ENCODE measurements at places on chromosomes 16 and 17.

DNA sequence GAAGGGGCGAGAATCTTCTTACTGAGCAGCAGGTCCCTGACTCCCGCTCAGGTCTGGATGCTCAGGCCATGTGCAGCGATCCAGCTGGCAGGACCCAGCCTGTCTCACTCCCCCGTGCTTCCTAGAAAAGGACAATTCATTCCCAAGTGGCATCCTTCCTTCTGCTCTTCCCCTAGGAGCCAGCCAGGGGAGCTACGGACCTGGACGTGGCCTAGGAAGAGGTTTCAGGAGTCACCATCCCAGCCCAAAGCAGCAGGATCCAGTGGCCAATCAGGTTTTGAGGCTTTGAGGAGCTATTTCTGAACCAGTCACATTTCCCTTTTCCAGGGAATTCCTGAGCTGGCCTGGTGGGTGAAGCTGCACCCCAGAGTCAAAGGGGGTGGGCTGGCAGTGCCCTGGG lies 7.8 kb upstream of the CD79B start:
- DNase-seq = no peak

DNA sequence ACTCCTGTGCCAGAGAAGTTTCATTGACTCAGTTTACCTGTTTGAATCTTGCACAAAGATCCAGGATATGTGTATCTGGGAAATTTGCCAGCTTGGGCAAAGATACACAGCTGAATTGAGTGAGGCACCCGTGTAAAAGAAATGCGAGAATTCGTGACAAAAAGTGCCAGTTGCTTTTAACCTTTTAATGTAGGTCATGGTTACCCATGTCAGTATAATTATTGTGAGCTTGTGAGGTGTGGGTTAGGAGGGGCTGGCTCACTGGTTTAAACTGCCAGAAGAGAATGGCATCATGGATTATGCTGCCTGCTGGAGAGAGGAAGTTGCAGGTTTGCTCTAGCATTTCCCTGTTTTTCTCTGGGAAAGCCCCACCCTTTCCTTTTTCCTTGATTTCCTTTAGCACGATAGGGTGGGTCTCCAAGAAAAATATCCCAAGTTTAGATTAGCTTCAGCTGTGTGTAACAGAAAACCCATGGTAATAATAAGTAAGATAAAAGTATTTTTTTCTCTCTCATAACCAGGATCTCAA lies 24.8 kb upstream of the NDRG4 start:
- no peak for DNase-seq

DNA sequence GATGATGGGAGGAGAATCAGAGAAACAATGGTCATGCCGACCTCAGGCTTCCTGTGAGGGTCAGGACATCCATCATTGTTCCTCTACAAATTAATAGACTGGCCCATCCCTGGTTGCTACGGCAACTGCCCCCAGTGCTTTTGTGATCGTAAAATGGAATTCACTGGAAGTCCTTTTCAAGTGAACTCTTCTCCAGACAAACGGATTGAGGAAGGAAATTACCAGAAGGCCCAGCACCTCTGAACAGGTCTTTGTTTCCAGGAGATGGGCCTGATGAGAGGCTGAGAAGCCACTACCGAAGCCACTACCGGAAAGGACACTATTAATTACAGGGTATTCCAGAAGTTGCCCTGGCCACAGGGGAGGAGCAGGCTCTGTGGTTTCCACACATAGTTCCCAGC lies 126.0 kb downstream of the MGAT5B start:
- DNase-seq = no peak

GRCh38 chr17:79619636-79620206 lies 8.9 kb upstream of the RBFOX3 start:
- no peak for DNase-seq

DNA sequence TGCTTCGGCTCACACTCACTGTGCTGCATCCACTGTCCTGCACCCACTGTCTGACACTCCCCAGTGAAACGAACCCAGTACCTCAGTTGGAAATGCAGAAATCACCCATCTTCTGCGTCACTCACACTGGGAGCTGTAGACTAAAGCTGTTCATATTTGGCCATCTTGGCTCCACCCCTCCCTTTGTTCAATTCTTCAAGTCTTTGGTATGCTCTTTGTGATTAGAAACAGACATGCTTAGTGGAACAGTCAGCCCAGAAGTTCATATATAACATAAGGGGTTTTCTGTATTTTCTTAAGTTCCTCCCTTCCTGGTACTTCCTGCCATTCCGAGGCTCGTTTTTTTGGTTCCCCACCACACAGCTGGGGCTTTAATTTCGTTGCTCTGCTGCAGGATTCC lies 398.5 kb upstream of the DYNLRB2 start:
- DNase-seq = no peak

DNA sequence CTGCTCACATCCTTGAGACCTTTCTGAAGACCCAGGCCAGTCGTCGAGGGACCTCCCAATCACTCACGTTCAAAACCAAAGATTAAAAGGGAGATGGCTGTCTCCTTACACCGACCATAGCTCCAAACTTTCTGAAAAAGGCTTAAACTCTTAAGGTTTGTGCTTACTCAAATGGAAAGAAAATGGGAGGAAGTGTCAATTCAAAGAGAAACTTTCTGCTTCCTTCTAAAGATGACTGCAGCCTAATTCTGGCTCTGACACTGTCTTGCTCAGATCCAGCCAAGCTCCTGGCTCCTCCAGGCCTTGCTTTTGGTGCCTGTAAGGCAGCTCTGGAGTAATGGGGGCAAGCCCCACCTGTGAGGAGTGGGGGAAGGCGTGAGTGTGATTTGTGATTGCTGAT lies 54.9 kb upstream of the WSB1 start:
- DNase-seq = no peak

- DNase-seq = no peak
Observed at GRCh38 chr17:50209472-50210239, 8.2 kb upstream of the COL1A1 start.

GRCh38 chr17:69608808-69609472 lies 194.4 kb downstream of the MAP2K6 start:
- no peak for DNase-seq

GRCh38 chr16:63804126-63804525 lies 1317.7 kb downstream of the CDH11 start:
- no peak for DNase-seq

DNA sequence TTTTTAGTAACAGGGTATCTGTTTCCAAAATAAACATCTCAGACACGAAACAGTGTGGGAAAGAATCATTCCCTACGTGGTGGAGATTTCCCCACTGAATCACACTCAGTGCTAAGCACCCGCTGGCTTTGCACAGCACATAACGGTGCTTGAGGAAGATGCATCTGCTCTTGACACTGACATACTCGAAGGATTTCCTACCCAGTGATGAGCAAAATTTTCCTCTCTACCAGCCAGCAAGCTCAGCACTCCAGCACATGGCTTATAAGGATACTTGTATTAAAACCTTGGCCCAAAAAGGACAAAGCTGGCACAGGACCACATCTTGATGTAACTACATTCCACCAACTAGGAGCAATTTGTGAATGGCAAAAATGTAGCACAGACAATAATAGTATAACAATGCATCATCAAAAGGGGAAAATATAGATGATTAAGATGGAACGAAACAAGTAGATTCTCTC lies 59.0 kb downstream of the ANKFY1 start:
- DNase-seq = no peak

DNA sequence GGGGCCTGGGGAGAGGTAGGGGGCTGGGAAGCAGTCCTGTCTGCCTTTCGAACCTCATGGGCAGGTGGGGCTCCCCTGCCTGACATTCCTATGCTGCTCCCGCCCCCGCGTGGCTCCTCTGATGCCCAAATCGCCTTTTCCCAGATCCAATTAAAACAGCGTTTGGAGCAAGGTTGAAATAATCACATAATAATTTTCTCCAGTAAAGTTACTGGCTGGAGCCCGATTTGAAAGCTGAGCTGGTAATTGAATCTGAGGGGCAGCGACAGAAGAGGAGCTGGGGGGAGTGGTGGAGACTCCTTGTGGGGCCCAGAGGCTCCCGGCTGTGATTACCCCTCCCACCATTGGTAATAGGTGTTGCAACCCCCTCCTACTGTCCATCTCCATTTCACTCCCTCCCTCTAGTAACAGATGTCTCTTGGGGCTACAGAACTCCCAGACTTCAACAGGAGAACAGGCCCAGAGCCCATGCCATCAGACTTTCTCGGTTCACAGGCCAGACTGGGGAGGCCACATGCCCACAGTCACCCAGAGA lies 38.9 kb upstream of the C1QL1 start:
- no peak for DNase-seq

DNA sequence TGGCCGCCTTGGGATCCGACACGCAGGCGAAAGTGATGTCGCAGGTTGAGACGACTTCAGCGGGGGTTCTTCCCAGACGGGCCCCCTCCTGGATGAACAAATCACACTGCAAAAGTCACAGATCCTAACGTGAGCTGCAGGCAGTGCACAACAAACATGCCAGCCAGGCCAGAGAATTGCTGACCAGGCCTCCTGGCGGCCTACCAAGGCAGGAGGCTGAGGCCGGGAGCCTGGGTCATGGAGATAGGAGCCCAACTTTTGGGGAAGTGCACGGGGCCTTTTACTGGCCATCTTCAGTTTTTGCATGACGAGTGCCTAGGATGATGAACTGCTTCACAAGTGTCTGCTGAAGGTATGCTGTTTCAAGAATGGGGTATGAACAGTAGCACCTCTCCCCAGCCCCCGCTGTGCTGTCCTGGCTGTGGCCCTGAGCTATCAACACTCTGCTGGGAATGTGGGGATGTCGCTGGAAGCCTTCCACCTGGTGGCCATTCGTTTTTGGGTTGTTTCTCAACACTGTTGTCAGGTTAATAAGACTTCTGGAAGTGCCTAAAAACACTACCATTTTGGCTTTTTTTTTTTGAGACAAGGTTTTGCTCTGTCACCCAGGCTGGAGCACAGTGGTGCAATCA lies 12.2 kb upstream of the ROGDI start:
- DNase-seq = no peak

GRCh38 chr16:55367301-55367811 lies 43.4 kb downstream of the IRX6 start:
- DNase-seq = no peak

- DNase-seq = no peak
Observed at GRCh38 chr17:53134548-53134947, 688.2 kb upstream of the KIF2B start.

DNA sequence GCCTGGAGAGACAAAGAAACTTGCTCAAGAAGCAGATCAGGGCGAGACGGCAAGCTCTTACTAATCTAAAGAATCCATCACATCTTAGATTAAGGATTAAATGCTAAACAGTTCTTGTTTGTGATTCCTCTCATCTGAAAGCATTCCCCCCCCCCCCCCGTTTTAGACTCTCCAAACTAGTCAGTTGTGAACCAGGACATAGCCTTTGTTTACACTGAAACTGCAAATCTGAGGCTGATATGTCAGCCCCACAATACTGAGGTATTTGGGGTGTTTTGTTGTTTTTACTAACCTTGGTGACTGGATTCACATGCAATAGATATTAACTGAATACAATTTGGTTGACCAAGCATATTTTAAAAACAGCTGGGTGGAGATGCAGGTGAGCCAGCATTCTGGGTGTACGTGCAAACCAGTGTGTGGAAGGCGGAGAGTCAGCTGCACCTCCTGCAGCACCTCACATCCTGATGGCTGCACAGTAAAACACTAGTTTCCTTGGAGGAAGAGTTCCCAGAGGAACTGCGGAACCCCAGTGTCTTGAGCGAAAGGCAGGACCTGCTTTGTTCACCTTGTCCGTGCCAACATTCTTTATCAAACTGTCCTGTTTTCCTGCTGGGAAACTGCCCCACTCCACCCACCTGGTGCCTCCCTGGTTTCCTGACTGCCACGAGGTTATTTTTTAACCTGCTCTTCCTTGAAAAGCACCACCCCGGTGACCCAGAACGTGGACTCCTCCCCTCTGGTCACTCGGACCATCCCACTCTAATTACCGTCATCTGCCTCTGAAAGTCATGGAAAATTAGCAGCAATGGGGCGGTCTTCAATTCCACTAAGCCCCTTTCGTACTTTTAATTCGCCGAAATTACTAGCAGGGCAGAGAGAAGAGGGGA lies 1.2 kb upstream of the YPEL2 start:
- no peak for DNase-seq

GRCh38 chr16:19102187-19102872 lies 11.4 kb upstream of the ITPRIPL2 start:
- DNase-seq = no peak

DNA sequence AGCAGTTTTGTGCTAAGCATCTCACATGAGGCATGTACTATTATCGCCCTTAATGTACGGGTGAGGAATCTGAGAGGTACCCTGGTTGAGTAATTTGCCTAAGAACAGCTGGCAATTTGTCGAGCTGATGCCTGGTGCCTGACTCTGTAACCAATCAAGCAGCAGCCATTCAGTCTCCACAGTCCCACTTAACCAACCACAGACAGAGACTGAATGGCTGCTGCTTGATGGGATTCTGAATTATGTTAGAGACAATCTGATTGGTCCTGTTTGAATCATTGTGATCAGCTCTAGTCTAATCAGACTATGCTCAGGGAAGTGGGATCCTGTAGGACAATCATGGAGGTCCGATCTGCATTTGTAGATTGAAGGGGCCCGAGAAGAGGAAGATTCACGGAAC lies 447.0 kb downstream of the SHISA9 start:
- DNase-seq = no peak

- no peak for DNase-seq
Observed at GRCh38 chr16:60073376-60073775, 1339.3 kb upstream of the GOT2 start.

DNA sequence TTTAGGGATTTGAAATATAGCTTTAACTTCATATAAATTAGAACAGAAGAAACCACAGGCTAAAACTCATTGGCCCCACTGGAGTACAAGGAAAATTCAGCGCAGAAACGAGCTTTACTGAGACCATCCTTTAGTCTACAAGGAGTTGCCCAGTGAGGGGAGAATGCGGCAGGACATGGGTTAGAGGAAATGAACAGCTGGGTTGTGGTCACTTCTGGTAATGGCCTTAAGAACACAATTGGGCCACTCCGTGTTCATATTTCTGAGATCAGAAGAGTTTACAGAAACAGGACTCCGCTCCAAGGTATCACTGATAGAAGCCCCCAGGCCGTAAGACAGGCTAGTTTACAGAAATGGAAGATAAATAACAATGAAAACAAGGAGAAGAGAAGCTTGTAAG lies 188.3 kb downstream of the ZFHX3 start:
- no peak for DNase-seq

DNA sequence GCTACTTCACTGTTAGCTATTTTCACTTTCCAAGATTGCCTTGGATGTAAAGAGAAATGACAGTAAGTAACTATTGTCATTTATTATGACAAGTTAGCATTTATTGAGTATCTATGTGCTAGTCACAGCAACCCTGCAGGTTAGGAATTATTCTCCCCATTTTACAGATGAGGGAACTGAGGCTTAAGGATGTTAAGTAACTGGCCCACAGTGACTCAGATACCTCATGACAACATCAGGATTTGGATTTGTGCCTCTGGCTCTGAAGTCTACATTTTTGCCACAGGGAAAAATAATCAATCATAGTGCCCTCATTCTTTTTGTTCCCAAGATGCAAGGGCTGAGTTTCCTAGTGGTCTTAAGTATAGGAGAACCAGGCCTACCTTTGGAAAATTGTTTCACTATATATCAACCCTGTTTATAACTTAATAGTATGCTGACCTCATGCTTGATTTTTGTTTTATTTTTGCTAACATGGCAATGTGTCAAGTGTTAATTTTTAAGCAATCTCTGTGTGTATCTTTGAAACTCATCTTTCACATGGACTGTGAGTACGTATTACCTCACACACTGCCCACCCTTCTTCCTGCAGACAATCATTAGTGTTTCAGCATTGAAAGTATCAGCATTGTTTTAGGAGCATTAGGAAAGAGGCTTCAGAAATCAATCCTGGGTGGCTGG lies 105.0 kb downstream of the TANGO6 start:
- no peak for DNase-seq
